ENCODE measurements at places on chromosomes 3 and 15.

GRCh38 chr3:177429771-177430170 lies 232.5 kb upstream of the TBL1XR1 start:
- no peak for DNase-seq

- DNase-seq: no peak
Observed at GRCh38 chr15:25860885-25861866, 2.0 kb downstream of the ATP10A start.

DNA sequence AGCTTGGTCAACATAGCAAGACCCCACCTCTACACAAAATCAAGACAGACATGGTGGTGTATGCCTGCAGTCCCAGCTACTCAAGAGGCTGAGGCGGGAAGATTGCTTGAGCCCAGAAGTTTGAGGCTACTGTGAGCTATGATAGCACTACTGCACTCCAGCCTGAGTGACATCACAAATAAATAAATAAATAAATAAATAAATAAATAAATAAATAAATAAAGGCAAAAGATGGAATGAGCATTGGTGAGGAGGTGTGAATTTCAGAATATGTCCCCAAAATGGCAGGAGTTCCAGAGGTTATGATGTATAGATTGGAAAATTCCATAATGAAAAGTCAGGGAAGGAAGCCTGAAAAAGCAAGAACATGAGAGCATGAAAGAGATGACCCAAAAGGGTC lies 249.9 kb downstream of the MEX3B start:
- no peak for DNase-seq

GRCh38 chr3:86702381-86702958 lies 288.5 kb downstream of the VGLL3 start:
- DNase-seq: no peak

DNA sequence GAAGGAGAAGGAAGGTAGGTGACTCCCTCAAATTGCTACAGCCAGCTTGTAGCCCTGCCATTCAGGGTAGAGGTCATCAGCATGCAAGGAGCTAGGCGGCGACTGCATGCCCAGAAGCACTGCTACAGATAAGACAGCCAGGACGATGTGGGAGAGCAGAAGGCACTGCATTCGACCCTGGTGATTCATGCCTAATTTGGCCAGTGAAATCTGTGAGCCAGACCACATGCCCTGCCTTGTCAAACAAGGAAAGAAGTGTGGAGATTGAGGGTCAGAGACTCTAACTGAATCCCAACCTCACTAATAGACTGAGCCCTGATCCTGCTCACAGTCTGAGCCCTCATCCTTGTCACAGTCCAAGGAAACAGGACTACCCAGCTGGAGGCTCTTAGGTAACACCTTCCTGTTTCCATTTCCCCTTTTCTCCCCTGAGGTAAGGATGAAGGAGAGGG lies 86.6 kb downstream of the LINGO1 start:
- peak; percentile 51 for DNase-seq

- DNase-seq: no peak
Observed at GRCh38 chr15:101637919-101638318, 14.3 kb downstream of the TM2D3 start.

- DNase-seq: peak; percentile 51
Observed at GRCh38 chr15:36951731-36952247, 148.6 kb downstream of the MEIS2 start.

DNA sequence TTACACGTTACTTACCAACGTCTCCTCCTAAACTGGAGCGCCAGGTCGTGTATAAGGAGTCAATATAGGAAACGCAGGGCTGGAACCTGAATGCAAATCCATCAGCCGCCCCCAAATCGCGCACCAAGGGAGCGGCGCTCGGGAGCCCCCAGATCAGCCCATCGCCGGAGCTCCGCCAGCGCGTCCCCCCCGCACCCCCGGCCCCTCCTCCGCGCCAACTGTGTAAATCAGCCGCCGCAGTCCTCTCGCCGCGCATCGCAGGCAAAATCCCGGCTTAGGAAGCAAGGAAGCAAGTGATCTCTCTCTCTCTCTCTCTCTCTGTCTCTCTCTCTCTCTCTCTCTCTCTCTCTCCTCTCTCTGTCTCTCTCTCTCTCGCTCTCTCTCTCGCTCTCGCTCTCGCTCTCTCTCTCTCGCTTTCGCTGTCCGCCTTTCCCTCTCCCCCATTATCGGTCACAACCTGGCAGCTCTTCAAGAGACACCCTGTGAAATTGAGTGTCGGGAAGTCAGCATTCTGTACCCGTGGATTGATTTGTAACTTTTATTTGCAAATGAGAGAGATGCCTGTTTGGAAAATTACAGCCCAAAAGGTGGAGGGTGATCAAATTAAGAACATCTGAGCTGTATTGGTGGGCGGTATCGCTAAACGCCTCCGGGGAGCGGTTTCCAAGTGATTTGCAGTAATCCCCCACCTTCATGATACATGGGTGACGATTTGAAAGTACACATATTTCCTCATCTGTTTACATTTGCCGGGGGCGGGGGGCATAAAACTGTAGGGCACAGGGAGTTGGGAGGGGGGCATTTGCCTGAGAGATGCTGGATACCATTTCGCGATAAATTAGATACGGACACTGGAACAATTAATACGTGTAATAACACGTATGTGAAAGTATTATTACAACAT lies 645 bp upstream of the SLITRK3 start:
- no peak for DNase-seq

GRCh38 chr15:67724691-67725375 lies 100.5 kb upstream of the SKOR1 start:
- DNase-seq: no peak

- DNase-seq: peak; percentile 14
Observed at GRCh38 chr3:156492801-156493261, 62.1 kb downstream of the SSR3 start.

- DNase-seq: peak; percentile 40
Observed at GRCh38 chr3:46646700-46647099, 34.4 kb downstream of the FAM240A start.

- no peak for DNase-seq
Observed at GRCh38 chr3:124381575-124382333, 348.5 kb upstream of the UMPS start.

DNA sequence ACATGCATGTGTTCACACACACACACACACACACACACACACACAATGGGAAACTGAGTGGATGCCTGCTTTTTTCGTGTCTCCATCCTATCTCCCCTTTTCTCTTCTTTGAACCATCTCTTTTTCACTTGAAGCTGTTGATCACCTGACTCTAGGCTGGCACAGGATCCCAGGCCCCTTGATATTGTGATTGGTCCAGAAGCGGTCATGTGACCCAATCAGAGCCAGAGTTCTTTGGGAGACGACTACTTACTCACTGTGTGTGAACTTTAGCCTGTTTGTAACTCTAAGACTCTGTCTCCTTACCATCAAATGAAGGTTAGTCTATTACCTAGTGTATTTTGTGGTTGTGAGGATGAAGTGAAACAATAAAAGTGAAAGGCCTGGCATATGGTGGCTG lies 172.9 kb downstream of the ADAMTS9 start:
- no peak for DNase-seq

DNA sequence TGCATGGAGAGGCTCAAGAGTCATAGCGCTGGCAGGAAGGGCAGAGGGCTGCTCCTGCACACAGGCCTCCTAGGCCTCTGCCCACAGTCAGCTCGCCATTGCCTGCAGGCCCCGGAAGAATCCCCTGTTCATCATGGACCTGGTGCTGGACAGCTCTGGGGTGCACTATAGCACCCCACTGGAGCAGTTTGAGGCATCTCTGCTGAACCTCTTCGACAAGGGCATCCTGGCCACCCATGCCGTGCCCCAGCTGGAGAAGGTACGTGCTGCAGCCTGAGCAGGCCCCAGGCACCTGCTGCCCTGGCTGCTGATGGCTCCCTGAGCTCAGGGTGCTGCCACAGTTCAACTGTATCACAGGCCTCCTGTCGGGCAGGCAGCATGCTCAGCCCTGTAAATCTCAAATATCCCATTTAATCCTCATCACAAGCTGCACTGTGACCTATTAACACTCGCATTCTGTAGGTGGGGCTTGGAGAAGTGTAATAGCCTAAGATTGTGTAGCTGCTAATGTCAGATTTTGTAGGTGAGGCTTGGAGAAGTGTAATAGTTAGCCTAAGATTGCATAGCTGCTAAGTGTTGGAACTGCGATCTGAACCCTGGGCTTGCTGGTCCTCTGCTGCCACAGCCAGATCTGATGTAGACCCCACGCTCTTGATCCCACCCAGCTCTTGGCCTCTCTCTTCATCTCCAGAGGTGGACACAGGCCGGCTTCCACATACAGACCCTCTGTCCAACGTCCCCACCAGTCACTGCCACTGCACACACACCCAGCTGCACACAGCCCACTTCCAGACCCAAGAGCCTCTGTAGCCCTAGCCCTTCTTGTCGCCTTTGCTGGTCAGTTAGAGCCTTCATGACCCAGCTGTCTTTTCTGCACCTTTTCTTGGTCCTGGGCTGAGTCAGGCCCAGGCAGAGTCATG lies 31.9 kb downstream of the DNAH1 start:
- DNase-seq: no peak

DNA sequence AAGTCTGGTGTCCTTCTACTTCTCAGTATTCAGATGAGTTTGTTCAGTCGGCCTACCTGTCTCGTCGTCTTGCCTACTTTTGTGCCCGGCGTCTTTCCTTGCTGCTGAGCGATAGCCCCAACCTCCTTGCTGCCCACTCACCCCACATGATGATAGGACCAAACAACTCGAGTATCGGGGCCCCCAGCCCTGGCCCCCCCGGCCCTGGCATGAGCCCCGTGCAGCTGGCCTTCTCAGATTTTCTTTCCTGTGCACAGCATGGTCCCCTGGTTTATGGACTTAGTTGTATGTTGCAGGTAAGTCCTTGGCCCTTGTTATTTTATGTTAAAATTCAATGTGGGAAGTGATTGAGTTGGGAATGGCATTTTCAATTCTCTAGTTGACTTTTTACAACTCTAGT lies 43.2 kb downstream of the GPR171 start:
- no peak for DNase-seq

DNA sequence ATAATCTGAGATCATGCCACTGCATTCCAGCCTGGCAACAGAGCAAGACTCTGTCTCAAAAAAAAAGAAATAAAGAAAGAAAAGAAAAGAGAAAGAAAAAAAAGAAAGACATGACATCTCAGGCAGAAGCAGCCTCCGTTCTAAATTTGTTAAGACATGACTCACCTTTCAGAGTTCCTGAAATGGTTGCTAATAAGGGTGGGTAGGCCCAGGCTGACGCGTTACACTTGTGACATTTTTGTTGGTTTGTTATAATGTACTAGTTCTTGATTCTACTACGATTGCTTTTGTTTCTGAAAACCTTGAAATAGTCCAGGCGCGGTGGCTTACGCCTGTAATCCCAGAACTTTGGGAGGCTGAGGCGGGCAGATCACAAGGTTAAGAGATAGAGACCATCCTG lies 21.0 kb downstream of the SLC25A20 start:
- no peak for DNase-seq

GRCh38 chr3:62143843-62144450 lies 229.4 kb downstream of the FEZF2 start:
- no peak for DNase-seq

DNA sequence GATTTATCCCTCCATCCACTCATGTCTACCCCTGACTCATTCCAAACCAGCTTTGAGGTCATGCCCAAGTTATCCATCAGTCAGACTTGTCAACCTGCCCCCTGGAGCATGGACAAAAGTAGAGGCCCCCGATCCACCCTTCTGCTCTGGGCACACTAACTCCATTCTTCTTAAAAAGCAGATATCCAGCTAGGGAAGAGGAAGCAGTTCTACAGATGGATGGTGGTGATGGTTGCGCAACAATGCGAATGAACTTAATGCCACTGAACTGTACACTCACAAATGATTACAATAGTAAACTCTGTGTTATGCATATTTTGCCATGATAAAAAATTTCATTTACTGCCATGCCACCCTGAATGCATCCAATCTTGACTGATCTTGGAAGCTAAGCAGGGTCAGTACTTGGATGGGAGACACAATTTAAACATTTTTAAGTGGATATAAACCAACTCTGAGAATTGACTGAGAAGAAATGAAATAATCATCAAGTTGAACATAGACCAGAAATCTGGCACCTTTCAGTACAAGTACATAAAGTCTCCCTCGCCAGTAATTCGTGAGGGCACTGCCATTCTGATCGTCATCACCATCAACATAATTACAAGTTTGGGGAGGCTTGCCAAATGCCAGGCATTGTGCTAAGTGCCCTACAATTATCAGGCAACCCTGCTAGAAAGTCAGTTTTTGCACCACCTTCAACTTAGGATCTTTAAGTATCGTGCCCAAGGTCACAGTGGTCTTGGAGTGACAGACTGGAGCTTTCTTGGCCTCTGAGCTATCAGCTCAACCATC lies 124.8 kb downstream of the ATP10A start:
- no peak for DNase-seq

DNA sequence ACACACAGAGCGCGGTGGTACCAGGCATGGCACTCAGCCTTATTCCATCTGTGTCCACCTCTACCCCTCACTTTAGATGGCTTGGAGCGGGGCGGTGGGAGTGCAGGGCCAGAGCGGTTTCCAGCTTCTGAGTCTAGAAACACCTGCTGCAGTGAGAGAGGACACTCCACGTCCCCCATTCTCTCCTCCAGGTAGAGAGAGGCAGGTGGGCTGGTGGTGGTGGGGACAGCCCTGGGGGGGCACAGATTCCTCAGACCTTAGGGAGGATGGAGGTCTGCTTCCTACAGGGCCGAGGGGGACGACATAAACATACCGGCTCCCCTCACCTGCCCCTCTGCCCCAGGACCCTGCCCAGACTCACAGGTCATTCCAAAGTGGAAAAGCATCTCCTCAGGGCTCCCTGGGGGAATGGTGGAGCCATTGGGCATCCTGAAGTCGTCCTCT lies 40.4 kb downstream of the MUC20 start:
- DNase-seq: no peak
